ENCODE measurements at places on chromosomes 3 and 15.

GRCh38 chr3:42847731-42848130, 27.9 kb downstream of the CYP8B1 start:
- DNase-seq = no peak

DNA sequence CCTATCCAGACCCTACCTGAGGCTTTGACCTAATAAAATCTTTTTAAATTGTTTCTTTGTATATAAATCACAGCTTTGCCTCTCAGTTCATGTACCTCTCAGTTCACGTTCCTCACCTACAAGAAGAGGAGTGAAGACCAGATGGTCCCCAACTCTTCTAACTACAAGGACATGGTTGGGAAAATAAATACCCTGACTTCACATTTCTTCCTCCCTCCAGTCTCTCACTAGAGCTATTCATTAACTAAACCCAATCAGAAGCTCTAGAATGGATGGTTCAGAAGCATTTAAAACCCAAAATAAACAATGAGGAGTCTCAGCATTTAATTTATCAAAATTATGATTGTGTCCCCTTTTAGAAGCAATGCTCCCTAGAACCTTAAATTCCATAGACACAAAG, 97.3 kb upstream of the AGTR1 start:
- DNase-seq = no peak

DNA sequence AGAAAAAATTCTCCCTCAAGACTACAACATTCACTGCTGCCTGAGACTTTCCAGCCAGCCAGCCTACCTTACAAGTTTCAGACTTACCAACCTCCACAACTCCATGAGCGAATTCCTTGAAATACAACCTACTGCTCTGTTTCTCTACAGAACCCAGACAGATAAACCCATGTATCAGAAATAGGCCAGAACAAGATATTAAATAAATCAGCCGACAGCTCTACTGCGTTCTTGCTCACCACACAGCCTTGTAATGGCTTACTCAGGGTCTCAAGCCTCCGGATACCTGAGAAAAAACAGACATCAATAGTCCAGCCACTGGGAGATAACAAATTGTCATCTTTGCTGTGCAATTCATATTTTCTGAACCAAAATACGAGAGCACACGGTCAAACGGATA, 43.6 kb upstream of the LIPC start:
- DNase-seq = no peak

GRCh38 chr3:149608987-149609386, 48.8 kb downstream of the WWTR1 start:
- DNase-seq = no peak

DNA sequence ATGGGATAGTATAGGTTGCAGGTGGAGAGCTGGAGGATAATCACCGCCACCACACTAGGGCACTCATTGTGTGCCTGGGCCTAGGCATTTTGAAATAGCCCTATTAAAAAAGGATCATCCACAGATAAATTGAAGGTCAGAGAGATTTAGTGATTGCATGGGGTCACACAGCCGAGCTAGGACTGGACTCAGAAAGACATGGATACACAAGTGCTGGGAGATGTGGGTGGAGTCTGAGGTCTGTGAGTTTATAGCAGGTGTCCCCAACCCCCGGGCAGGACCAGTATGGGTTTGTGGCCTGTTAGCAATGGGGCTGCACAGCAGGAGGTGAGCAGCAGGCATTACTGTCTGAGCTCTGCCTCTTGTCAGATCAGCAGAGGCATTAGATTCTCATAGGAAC, 5.3 kb upstream of the ANKDD1A start:
- DNase-seq = no peak

GRCh38 chr3:54965746-54966145, 37.9 kb upstream of the LRTM1 start:
- peak; percentile 77 for DNase-seq

- no peak for DNase-seq
Observed at GRCh38 chr3:66487465-66487864, 13.4 kb downstream of the LRIG1 start.

DNA sequence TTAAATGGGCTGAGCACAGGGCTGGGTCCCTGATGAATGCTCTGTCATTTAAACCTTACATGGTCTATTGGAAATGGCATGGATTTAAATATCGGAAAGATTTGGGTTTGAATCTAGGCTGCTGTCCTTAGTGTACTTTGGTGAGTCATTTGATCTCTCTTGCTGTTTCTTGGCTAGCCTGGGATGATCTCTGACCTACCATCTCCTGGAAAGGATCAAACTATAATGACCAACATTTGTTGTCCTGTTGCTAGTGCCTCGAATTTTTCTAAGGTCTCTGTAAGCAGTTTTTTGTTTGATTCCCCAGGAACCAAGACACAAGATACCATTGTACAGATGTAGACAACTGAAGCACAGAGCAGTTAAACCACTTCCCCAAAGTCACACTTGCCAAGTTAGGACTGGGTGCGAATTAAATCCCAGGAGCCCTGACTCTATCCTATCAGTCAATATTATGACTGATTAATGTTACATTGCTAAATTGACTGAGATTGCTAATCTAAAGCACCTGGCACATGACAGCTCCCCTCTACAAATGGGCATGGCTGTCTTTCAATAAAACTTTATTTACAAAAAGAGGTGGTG, 244.9 kb upstream of the MCTP2 start:
- no peak for DNase-seq

GRCh38 chr15:33636958-33637357, 326.2 kb downstream of the RYR3 start:
- DNase-seq = no peak

DNA sequence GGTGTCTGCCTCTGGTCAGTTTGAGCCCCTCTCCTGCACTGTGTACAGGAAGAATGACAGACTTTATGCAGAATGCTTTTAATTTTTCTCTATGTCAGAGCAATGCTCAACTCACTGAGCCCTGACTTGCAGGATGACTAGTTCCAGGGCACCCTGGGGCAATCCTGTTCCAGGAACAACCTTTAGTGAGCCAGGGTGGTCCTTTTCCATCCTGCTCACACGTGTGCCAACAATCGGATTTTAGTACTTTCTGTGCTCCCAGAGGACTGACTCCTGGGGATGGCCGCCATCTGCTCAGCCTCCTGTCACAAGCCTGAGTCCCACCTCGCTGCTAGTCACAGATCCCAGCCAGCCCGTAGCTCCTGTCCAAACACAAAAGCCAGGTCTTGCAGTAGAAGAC, 48.2 kb upstream of the ALDH1A3 start:
- DNase-seq = no peak

- no peak for DNase-seq
Observed at GRCh38 chr15:101637516-101637915, 14.7 kb downstream of the TM2D3 start.

DNA sequence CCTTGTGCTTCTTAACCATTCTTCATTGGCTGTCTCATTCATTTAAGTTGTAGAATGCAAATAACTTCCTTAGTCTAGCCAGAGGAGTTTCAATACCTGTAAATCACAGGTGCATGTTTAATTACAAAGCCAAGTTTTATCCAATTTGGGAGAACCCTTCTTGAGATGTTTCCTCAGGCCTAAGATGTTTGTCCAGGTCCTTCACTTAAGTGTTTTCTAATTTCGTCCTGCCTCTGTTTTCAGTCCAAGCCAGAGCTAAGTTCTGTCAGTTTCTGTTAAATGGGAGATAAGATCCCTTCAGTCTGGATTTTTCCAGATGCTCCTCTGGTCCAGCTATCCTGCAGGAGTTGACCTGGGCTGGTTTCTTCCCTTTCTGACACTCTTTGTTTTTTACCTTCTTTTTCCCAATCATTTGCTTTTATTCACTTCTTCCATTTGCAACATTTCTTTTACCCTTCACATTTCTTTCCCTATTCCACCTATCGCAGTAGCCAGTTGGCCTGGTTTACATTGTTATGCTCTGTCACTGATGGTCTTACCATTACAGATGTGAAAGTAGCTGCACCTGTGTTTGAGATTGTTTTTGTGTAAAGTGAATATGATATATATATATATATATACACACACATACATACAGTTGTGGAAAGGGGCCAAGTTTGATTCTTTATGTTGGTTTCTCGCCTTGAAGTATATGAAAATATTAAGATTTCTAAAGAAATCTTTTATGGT, 34.5 kb downstream of the EIF2AK4 start:
- DNase-seq = no peak

GRCh38 chr3:10319251-10319650, 1.7 kb downstream of the SEC13 start:
- no peak for DNase-seq

DNA sequence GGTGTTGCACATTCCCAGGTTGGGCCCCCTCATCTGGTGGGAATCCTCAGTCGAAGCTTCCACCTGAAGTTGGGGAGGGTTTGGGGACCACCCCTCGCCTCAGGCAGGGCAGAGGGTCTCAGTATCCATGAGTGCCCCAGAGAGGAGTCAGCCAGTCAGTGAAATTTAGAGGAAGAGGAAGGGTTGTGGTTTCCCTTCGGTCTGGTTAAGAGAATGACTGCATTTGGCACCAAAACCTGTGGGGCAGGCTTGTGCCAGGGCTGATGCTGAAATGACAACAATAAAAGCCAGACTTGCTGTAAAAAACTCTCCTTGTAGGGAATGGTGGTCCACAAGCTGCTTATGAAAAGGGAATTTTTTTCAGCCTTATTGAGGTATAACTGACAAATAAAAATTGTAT, 22.6 kb downstream of the LMCD1 start:
- no peak for DNase-seq

GRCh38 chr3:81472600-81473362, 288.7 kb downstream of the GBE1 start:
- DNase-seq = no peak

DNA sequence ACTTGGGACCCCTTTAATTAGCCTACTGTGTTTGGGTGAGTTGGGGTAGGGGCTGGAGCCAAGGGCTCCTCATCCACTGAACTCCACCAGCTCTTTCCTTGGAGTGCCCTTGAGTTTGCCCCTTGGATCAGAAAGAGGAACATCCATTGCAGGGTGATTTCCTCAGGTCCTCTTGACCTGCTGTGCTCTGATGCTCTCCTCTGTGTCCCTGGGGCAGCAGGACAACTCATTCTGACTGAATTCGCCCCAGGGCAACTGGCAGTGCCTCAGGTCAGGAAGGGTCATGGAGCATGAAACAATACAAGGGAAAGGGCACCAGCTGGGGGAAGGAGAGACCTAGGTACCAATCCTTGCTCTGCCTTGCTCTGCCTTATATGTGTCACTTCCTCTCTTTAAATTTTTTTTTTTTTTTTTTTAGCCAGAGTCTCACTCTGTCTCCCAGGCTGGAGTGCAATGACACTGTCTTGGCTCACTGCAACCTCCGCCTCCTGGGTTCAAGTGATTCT, 47.8 kb downstream of the BSN start:
- DNase-seq = no peak

DNA sequence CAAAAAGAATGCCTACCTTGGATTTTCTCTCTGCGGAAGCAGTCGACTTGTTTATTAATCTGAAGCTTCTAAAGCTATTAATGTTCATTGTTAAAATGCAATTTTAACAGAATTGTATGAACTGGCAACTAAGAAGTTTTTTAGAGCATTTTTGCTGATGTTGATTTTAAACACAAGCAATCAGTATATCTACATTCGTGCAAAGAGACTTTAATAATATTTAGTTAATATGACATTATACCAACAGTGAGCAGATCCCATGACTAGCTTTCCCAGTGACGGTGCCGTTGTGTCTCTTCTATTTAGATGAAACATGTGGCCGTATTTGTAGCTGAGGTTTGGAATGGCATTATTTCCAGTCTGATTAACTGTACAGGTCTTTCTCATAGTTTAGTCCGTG, 88.0 kb downstream of the PEX5L start:
- no peak for DNase-seq

GRCh38 chr3:102125197-102125993, 276.1 kb downstream of the NFKBIZ start:
- DNase-seq = no peak

- no peak for DNase-seq
Observed at GRCh38 chr3:59319442-59319841, 269.6 kb upstream of the CFAP20DC start.

GRCh38 chr15:88607951-88608350, 13.2 kb upstream of the AEN start:
- no peak for DNase-seq

- DNase-seq = no peak
Observed at GRCh38 chr3:195004512-195005250, 266.3 kb downstream of the XXYLT1 start.

GRCh38 chr3:57949785-57950615, 58.2 kb upstream of the FLNB start:
- no peak for DNase-seq

DNA sequence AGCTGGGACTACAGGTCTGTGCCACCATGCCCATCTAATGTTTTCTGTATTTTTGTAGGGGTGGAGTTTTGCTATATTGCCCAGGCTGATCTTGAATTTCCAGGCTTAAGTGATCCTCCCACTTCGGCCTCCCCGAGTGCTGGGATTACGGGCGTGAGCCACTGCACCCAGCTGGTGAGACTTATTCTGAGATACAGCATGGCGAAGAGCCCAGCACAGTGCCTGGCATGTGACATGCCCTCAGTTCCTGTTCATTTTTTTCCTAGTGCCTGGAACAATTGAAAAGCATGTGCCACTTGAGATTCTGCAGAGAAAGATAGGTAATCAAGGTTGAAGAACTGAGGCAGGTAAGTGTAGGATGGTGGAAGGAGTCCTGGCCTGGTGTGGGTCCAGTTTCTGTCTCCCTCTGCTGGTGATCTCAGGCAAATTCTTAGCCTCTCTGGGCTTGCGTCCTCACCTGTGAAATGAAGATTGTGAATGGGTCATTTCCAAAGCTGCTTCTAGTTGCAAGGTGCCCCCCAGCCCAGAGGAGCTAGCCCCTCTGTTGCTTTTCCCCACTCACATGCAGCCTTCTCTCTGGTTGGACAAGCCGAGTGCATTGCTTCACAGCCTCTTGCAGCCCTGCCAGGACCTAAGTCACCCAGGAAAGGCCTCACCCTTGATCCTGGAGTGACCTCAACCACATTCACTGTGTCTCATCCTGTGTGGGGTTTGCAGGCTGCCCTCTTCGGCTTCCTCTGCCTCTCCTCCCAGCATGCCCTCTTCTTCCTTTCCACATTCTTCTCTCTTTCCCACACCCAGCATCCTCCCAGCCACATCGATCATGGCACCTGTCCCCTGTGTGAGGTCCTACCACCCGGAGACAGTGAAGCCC, 4.3 kb upstream of the RHCG start:
- no peak for DNase-seq

DNA sequence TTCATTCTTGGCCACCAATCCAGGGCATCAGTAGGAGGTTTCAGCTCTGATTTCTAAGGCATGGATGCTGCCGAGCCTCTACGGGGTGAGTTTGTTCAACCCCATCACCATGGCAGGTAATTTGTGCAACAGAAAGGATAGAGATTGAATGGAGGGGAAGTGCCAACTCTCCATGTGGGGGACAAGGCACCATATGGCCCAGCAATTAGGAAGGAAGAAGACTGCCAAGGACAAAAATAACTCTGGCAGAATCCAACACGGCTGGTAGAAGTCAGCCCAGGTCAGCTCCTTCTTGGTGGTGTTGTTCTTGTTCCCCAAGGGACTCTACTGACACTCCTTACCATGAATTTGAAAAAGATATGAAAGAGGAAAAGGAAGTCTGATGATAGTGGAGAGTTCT, 503.9 kb downstream of the MAGI1 start:
- no peak for DNase-seq
